ENCODE measurements at places on chromosomes 11 and 22. TPM values are rescaled to one million over a fixed set of nuclear protein-coding genes. Genes with fewer than 3 reads are reported as not detected.

B3GAT1 gene
- 4.8 TPM for total RNA-seq

HORMAD2 gene
- 0.43 TPM for total RNA-seq

GLYATL2 gene
- not detected for total RNA-seq

- H3K4me1 ChIP-seq = no peaks in the 10 kb centered on the region
- H3K36me3 ChIP-seq = peaks cover 33% of the 10 kb centered on the region
- H3K27ac ChIP-seq = peak overlapping the region; percentile 10
- no peak for DNase-seq
- H3K27me3 ChIP-seq = no peaks in the 10 kb centered on the region
- H3K4me3 ChIP-seq = no peak overlapping the region
These were observed 39.2 kb upstream of the RAPSN start for GRCh38 chr11:47488111-47488510.

GRCh38 chr11:66188580-66188979 lies 79.9 kb upstream of the RAB1B start:
- H3K36me3 ChIP-seq = peaks cover 13% of the 10 kb centered on the region
- H3K4me1 ChIP-seq = peaks cover 12% of the 10 kb centered on the region
- no peaks in the 10 kb centered on the region for H3K27me3 ChIP-seq
- no peak overlapping the region for H3K4me3 ChIP-seq

LIPT2 gene
- total RNA-seq = 5.5 TPM

P4HA3 gene
- total RNA-seq = 0.17 TPM

- H3K4me1 ChIP-seq = peaks cover 25% of the 10 kb centered on the region
- H3K27ac ChIP-seq = no peak overlapping the region
- H3K36me3 ChIP-seq = peaks cover 21% of the 10 kb centered on the region
- no peak for DNase-seq
- no peak overlapping the region for H3K4me3 ChIP-seq
These were observed 68.7 kb downstream of the DDX10 start for GRCh38 chr11:108733479-108734116.

GRCh38 chr22:26534171-26534855 lies 22.0 kb upstream of the TFIP11 start:
- H3K4me1 ChIP-seq = no peaks in the 10 kb centered on the region
- no peak for DNase-seq
- H3K36me3 ChIP-seq = no peaks in the 10 kb centered on the region
- H3K27ac ChIP-seq = no peak overlapping the region
- no peak overlapping the region for H3K4me3 ChIP-seq

GRCh38 chr22:19122752-19123492 lies 710 bp upstream of the DGCR2 start:
- no peak for DNase-seq
- H3K4me1 ChIP-seq = peaks cover 23% of the 10 kb centered on the region
- H3K4me3 ChIP-seq = peak overlapping the region; percentile 91
- H3K36me3 ChIP-seq = no peaks in the 10 kb centered on the region
